KBM-7 (cell line): ENCODE measurements at places on chromosomes 3 and 15.

DNA sequence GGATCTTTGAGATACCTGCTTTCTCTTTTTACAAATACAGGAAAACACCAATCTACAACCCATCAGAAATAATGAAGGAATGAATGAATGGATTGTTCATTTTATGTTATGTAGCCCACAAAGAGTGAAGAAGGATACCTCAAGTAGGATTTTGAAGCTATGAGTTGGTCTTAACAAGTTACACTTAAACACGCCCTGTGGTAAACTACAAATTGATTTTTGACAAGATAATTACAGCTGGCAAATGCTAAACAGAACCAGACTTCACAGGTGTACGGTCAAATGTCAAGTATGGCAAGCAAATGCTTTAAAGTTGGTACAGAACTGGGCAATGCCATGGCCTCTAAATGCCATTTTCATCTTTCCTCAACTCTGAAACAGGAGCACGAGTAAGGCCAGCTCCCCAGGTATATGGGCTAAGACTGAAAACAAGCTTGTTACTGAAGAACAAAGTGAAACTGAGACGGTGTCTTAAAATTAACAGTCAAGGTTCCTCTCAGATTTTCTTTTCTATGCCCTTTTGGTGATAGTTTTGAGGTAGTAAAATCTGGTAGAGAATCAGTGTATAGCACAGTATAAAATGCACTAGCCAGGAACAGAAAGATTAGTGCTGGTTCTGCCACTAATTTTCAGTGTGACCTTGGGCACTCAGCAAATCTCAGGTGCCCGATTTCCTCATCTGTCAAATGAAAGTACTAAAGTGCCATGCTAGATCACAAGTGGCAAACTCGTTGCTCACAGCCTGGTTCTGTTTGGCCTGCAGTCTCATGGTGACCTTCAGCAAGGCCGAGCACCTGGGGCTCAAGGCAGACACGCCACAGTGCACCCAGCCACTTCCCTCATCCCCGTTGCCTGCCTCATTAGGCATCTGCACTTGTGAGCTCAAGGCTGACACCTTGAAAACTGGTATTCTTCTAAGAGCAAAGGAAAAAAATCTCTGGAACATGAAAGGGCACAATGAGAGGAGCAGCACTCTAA lies 9.5 kb downstream of the RUVBL1 start:
- DNase-seq, result no peak

- no peak for DNase-seq
Measured at GRCh38 chr15:33448151-33448550, 137.4 kb downstream of the RYR3 start.

GRCh38 chr15:48759921-48760320 lies 50.9 kb downstream of the CEP152 start:
- no peak for DNase-seq

DNA sequence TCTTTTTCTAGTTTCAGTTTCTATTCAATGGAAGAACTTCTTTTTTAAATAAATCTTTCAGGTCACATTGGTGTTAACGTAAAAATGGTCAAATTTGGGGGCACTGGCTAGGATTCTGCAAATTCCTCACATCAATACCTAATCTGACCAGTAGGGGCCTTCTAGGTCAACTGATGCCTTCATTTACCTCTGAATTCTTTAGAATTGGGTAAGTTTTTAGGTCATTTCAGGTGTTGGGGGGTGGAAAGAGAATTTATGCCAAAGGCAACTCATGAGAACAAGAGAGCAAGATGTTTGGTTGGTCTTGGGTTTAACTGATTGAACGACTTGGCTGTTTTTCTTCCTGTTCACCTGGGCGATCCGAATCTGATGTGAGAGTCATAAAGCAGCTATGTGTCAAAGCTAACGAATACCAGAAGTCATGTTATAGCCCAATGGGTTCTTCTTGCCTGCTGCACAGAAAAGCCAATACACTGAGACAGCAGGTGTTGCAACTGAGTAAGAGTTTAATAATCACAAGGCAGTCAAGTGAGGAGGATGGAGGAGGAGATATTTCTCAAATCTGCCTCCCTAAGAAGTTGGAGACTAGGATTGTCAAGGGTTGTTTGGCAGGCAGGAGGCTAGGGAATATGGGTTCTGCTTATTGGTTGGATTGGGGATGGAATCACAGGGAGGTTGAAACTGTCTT lies 15.3 kb downstream of the LRRC49 start:
- no peak for DNase-seq

DNA sequence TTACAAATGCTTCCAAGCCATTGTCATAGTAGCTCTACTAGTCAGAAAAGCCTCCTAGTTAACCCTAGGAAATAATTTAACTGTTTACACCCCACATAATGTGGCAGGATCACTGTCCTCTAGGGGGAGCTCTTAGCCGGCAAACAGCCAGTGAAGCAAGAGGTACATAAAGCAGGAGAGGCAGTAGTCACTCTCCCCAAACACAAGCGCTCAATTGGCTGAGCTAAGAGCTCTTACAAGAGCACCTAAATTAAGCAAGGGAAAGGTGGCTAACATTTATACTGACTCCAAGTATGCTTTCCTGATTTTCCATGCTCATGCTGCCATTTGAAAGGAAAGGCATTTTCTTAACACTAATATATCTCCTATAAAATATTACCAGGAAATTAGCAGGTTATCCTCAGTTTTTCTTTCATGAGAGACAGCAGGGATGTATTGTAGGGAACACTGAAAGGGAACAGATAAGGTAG lies 37.6 kb downstream of the NCEH1 start:
- DNase-seq, result peak; percentile 68

DNA sequence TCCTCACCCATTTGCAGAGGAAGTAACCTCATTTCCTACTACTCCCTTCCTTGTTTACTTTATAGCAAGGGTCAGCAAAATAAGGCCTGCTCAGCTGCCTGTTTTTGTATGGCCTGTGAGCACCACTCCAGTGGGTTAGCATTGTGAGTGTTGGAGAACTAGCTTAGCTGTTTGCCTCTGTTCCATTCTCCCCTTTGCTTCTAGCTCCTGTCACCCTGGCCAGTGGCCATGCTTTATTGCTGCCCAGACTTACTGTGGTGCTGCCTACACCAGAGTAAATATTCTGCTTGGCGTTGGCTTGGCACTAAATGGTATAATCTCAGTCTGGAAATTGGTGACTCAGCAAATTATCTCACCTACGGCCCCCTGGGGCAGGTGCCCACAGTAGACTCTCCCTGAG lies 8.8 kb downstream of the PDCD6IP start:
- DNase-seq, result no peak
